Kidney (tissue), 22 donors: ENCODE measurements at places on chromosomes 3 and 15. TPM values are rescaled to one million over a fixed set of nuclear protein-coding genes. Genes with fewer than 3 reads are reported as not detected.

LIPH gene
- 14.7 TPM for total RNA-seq

- DNase-seq, result no peak
Measured at GRCh38 chr3:30675006-30675405, 68.6 kb downstream of the TGFBR2 start.

DNA sequence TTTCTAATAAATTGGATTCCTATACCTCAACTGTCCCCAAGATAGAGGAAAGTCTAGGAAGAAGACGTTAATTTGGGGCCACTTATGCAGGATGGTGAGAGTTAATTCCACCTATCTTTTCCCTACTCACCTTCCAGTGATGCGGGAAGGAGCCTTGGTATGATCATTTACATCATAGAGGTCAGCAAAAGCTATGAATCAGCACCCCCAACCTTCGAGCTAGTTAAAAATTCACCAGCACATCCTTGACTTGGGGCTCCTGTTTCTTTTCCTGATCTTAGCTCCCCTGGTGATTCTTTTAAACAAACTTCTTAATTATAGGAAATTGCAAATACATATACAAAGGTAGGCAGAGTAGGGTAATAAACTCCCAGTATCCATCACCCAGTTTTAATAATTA is 366.6 kb downstream of the SOX2 start:
- no peak for DNase-seq

FBXO40 gene
- total RNA-seq, result not detected

DUOXA2 gene
- not detected for total RNA-seq
